ENCODE measurements at places on chromosomes 1 and 21. TPM values are rescaled to one million over a fixed set of nuclear protein-coding genes. Genes with fewer than 3 reads are reported as not detected.

Gene LIN28A
- not detected for total RNA-seq

Gene PTPRC
- total RNA-seq: not detected

DNA sequence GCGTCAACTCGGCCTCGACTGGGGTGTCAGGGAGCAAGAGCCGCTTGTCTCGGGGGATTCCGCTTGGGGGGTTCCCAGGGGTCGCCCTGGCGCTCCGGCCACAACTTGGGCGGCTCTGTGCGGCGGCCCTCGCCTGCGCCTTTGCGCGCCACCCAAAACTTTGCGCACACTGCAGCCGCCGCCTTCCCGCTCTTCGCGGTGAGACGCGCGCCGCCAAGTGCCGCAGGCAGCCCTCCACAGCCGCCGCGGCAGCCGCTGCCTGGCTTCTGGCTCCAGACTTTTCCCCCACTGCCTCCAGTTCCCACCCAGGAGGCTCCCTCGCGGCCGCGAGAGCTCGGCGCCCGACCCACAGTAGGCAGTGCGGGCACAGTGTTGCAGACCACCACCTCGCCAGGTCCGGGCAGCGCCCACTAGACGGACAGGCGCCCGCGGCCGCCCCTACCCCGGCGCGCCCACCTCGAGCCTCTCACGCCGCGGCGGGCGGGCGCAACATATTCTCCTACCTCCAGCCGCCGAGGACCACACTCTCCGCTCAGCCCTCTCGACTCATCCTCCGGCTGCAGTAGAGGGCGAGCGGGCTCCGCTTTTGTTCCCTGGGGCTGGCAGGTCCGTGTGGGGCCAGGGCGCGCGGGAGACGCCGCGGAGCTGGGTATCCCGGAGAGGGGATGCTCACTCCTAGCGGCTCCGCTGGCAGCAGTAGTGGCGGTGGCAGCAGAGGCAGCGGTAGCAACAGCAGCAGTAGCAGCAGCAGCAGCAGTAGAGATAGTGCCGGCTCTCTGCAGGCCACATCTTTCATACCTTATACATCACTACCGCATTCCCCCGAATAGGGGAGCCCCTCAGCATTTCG lies 296.6 kb downstream of the OMA1 start:
- no peak for DNase-seq

GRCh38 chr21:35399002-35399530 lies 350.0 kb upstream of the RUNX1 start:
- no peak for DNase-seq

Gene NR5A2
- 0.10 TPM for total RNA-seq

DNA sequence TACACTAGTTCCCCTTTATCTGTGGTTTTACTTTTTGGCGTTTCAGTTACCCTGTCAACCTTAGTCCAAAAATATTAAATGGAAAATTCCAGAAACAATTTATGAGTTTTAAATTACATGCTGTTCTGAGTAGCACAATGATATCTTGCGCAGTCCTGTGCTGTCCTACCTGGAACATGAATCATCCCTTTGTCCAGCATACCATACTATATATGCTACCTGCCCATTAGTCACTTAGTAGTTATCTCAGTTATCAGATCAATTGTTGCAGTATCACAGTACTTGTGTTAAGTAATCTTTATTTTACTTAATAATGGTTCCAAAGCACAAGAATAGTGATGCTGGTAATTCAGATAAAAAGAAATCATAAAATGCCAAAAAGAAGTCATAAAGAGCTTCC lies 52.7 kb downstream of the AGBL4 start:
- DNase-seq: no peak

Gene HSD3B1
- not detected for total RNA-seq

GRCh38 chr1:21082073-21082472 lies 94.6 kb downstream of the EIF4G3 start:
- no peak for DNase-seq

DNA sequence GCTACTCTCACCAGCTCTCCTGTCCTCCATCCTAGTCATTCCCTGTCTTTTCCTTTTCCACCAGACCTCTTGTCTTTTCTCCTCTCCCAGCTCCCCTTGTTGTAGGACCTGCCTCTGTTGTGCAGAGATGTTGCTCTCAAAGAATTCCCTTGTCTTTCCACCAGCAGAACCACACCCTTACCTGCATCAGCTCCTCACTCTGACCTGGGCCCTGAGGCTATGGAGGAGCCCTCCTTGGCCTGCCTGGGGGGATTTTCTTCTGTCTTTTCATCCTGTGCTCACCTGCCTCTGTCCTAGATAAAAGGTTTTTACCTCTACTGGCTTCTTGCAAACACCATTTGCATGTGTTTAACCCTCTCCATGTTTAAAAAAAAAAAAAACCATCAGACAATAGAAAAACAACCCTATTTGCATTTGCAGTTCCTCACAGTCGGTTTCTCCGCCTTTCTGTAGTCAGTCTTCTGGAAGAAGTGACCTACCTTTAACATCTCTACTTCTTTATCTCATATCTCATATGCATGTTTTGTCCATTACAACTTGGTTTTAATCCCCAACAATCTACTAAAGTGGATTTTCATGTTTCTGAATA lies 12.1 kb downstream of the FCRL5 start:
- no peak for DNase-seq

Gene CAPZA1
- 154 TPM for total RNA-seq

Measured in NCI-H460 (cell line).